H7 (cell line): ENCODE measurements at places on chromosomes 4 and X. TPM values are rescaled to one million over a fixed set of nuclear protein-coding genes. Genes with fewer than 3 reads are reported as not detected.

Gene GPM6B
- 205 and 225 TPM in 2 replicates for total RNA-seq

DNA sequence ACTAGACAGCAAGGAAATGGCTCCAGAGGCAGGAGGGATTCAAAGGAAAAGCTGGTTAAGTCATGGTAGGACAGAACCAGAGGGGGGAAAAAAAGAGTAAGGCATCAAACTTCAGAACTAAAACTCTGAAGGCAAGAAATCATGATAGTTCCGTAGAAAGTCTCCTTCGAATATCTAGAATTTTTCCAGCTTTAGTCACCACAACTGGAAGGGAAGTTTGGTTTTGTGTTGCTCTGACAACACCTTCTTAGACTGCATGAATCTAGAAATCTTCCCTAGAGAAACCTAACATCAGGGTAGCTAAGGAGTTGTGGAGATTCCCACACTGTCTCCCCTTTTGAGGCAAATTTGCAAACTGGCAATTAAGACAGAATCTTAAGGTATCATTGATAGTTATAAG lies 33.7 kb downstream of the AMMECR1 start:
- DNase-seq: no peak

DNA sequence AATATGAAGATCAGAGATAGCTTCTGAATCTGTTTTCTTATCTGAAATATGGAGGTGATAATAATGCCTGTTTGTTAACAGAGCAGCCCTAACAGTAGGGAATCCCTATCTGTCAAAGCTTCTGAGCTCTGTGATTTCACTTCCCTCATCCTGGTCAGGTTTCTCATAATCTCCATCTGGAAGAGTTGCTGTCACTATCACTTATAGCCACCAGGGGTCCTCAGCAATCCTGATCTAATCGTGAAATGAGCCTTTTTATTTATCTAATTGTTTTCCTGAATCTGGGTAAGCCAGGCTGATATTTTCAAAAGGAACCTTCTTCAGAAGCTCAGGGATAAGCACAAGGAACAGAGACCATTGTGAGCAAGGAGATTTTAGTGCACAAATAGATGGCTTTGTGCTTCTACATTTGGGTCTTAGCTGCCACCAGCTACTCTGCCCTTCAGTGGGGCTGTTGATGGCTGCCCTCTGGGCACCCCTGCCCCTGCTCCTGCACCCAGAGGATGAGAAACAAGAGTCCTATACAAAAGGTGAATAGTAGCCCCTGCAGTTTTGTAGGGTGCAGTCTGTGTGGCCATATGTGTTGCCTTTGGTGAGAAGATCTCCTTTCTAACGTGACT lies 196.4 kb upstream of the RADX start:
- peak; percentile 34 for DNase-seq

DNA sequence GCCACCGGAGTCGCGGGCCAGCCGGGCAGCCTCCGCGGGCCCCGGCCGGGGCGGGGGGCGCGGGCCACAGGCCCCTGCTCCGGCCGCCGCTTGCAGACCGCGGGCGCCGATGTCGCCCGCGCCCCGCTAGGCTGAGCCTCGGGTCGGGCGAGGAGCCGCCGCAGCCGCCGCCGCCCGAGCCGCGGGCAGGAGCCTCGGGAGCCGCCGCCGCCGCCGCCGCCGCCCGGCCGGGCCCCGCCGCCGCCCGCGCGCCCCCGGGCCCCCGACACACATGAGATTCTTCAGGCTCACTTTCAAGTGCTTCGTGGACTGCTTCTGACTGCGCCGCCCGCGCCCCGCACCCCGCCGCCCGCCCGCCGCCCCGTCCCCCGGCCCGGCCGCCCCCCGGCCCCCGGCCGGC lies 345 bp downstream of the SLC6A8 start:
- no peak for DNase-seq

DNA sequence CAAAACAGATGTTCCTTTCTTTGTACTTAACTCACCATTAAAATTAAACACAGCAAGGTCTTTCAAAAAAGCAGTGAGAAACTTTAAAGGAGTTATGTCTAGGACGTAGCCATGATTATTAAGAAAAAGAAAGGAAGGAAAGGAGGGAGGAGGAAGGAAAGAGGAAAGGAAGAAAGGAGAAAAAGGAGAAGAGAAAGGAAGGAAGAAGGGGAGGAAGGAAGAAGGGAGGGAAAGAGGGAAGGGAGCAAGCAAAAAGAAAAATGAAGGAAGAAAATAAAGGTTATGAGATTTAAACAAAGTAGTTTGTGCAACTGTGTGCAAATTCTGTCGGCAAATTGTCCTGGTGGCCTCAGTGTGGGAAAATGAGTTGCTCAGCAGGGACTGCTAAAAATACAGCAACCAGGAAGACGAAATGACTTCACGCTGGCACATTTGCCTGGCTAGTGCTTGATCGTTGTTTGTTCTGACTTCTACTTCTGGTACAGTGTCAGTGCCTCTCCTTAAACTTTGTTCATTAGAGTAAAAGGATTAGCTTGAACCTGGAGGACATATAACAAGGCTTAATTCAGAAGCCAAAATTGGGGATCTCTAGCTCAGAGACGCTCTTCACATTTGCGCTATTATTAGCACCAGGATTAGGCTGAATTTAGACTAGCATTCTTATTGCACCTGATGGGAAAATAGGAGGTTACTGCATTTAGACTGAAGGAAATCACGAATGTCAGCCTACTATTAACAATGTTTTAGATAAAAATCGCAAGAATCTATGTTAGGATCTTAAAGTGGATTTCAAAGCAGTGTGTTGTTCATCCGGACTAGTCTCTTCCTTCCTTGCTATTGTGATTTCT lies 81.2 kb downstream of the DCK start:
- no peak for DNase-seq

Gene UNC5C
- 0.41 and 0.45 TPM in 2 replicates for total RNA-seq

GRCh38 chrX:72373136-72373535 lies 67.4 kb upstream of the CITED1 start:
- no peak for DNase-seq

Gene CFAP99
- not detected in 2 replicates for total RNA-seq

DNA sequence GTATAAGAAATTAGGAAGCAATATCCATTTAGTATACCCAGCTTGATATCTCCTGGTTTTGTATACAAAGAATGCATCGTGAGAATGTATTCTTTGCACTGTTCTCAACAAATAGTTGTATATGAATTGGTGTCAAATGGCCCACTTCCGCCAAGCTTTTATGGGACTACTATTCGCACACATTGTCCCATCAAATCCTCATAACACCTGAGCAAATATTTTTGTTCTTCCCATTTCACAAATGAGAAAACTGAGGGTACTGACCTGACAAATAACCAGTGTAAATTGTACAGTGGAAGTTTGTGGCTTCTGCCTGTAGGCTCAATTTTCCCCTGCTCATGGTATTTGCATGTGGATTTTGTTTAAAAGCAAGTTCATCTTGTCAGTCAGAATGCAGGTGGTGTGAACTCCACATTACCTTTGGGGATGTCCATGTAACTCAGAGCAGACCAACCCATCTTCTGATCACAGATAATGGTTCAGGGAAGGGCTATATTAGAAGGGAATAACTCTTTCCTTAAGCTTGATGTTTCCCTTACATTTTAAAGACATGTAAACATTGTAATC lies 51.5 kb upstream of the FAM241A start:
- DNase-seq: no peak

GRCh38 chr4:143782521-143782920 lies 82.0 kb upstream of the FREM3 start:
- no peak for DNase-seq

Gene IL1RAPL1
- total RNA-seq: 2.3 and 2.9 TPM in 2 replicates

DNA sequence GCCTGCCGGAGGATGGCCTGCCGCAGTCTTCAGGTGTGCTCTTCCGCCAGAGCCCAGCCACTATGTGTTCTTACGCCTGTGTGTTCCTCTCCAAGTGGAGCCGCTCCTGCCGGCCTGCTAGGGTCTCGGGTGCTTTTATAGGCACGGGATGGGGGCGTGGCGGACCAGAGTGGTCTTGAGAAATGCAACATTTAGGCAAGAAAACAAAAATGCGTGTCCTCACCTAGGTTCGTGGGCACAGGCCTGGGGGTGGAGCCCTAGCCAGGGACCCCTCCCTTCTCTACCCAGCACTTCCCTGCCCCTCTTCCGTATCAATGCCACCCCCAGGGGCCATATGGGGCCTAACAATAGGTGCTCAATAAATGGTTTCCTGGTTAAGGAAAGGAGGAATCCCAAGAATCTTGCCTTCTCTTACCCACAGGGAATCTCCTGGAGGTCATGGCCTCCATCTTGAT lies 34.4 kb upstream of the LRBA start:
- DNase-seq: peak; percentile 78

DNA sequence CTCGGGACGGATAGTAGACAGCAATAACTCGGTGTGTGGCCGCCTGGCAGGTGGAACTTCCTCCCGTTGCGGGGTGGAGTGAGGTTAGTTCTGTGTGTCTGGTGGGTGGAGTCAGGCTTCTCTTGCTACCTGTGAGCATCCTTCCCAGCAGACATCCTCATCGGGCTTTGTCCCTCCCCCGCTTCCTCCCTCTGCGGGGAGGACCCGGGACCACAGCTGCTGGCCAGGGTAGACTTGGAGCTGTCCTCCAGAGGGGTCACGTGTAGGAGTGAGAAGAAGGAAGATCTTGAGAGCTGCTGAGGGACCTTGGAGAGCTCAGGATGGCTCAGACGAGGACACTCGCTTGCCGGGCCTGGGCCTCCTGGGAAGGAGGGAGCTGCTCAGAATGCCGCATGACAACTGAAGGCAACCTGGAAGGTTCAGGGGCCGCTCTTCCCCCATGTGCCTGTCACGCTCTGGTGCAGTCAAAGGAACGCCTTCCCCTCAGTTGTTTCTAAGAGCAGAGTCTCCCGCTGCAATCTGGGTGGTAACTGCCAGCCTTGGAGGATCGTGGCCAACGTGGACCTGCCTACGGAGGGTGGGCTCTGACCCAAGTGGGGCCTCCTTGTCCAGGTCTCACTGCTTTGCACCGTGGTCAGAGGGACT lies 5.7 kb upstream of the MSANTD1 start:
- DNase-seq: no peak

GRCh38 chrX:153944140-153944799 lies at the start of gene RENBP:
RENBP (minus strand) TSS chrX:153944643; CDS start chrX:153944610, 33 bp downstream.
- DNase-seq: peak; percentile 89

Gene PLP1
- 59.4 and 60.7 TPM in 2 replicates for total RNA-seq

Gene CYLC1
- not detected in 2 replicates for total RNA-seq

Gene C4orf51
- 3.9 and 17.9 TPM in 2 replicates for total RNA-seq

DNA sequence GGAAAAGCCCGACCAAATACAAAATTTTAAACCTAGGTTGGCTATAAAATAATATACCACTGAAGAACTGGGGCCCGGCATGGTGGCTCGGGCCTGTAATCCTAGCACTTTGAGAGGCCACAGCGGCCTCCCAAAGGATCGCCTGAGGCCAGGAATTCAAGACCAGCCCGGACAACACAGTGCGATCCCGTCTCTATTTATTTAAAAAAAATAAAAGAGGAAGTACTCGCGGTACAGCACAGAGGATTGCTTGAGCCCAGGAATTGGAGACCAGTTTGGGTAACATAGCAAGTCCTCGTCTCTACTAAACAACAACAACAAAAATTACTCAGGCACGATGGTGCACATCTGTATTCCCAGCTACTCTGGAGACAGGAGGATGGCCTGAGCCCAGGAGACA lies 44.8 kb upstream of the CDKN2AIP start:
- no peak for DNase-seq

Gene GASK1B
- 0.07 and 0.42 TPM in 2 replicates for total RNA-seq

Gene ERVMER34-1
- total RNA-seq: 3.4 and 5.1 TPM in 2 replicates

Gene CFAP47
- 0.07 TPM in 1 of 2 replicates, not detected in the other for total RNA-seq

GRCh38 chrX:150167482-150168324 lies 195.4 kb upstream of the MAMLD1 start:
- DNase-seq: no peak

- DNase-seq: no peak
Observed at GRCh38 chr4:54553001-54553400, 104.8 kb upstream of the KIT start.

DNA sequence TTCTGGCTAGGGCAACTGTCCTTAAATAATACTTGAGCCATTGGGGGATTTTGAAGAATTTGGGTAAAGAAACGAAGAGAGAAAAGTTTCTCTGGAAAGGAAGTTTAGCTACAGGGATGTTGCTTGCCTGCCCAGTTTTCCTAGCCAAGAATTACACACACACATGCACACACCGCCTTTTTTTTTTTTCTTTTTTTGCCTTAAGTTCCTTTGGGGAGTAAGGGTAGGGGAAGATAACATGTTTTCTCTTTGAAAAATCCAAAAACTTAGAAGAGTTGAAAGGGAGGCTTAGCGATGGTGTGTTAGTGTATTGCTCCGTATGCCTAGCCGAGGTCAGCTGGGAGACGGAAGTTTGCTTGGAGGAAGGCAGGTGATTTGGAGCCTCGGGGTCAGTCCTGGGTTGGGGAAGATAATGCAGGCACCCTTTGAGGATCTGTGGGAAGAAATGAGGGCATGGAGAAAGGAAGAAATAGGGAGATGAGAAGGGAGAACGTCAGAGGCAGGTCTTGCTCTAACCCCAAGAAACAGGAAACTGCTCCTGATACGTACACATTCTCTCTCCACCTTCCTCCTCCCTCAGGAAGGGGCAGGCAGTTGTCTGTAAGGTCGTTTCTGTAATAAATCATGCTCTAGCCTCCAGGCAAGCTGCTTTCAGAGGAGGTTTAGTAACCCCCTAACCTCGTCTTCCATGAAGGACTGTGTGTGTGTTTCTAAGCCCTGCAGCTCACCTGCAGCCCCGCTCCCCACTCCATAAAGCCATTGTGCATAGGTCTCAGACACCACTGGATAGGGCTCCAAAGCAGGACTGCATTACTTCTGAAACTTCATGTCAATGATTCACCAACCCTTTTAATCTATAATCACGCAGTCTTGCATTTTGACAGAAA lies 10.5 kb downstream of the KLF3 start:
- DNase-seq: peak; percentile 17

DNA sequence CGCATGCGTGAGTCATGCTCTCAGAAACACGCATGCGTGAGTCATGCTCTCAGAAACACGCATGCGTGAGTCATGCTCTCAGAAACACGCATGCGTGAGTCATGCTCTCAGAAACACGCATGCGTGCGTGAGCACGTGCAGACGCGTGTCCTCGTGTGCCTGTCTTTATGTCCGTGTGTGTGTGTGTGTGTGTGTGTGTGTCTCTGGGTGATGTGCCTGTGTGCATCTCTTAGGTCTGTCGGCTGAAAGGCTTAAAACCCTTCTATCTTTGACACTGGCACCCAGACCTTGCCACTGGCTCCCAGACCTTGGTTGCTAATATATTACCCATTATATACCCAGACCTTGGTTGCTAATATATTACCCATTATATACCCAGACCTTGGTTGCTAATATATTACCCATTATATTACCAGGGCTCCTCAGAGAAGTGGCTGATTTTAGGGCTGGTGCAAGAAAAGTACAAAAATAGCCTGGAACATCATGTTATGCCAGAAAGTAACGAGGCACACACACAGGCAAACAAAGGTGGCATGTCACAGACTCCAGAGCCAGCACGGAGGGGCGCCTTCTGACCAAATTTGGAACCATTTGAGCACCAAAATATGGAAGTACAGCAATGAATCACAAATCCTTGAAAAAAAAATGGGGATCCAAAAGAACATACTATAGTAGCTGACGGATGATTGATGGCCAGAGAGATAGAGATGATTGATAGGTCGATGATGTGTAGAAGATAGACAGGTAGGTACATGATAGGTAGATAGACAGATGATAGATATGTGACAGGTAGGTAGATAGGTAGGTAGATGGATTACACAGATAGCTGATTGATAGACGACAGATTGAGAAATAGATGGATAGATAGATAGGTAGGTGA lies 19.2 kb upstream of the ADRA2C start:
- no peak for DNase-seq
